Fibroblast of lung (primary cell): ENCODE measurements at places on chromosomes 13 and 19. TPM values are rescaled to one million over a fixed set of nuclear protein-coding genes. Genes with fewer than 3 reads are reported as not detected.

DNA sequence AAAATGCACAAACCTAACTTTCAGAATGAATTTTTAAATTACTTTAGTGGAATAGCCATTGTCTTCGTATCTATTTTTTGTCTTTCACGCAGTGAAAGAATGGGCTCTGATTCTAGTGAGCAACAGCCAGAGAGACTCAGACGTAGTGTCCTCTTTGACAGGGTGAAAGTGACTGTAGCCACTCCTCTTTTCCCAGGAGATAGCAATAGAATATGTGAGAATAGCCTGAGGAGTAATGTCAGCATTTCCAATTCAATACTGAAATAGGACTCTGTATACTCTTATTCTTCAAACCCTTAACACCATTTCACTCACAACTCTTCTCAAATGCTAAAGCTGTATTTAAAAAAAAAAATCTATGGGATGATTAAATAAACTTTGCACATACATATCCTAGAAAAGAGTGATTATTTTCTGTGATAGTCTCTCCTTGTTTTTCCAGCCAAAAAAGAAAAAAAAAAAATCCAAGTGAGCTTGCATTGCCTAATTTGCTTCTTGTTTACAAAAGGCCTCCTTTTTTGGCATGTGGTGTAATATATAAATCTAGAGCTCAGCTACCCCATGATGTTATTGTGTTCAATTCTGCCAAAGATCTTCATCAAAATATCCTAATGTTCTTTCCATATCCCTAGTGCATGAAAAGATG, 626.1 kb upstream of the SLITRK6 start:
- no peak for DNase-seq

The SCEL gene
- total RNA-seq, result not detected in 2 replicates

The PCSK4 gene
- total RNA-seq, result 1.5 and 3.5 TPM in 2 replicates

The PGLYRP1 gene
- not detected in 2 replicates for total RNA-seq

The SLC8A2 gene
- total RNA-seq, result under 0.01 TPM in 1 of 2 replicates, not detected in the other

DNA sequence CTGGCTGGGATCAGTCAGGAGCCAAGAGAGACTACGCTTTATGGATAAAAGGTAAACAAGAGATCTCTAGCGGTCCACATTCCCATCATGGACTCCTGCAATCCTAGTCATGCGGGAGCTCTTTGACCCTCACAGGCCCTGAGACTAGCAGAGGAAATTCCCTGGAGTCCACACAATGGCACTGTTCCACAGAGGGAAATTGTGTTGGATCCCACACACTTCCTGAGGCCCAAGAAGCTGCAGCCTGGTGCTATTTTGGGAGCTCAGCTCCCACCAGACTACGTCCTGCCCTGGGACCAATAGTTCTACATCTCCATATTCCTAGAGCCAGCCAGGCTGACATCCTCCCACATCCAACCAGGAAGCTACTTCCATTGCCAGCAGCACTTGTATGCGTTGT, 2358.4 kb downstream of the PCDH9 start:
- no peak for DNase-seq

- DNase-seq, result peak; percentile 87
These were observed 32.8 kb downstream of the ATP11A start for GRCh38 chr13:112722433-112723263.

The ZNF558 gene
- total RNA-seq, result 38.6 and 48.0 TPM in 2 replicates

The ZNF492 gene
- 0.26 and 0.50 TPM in 2 replicates for total RNA-seq

DNA sequence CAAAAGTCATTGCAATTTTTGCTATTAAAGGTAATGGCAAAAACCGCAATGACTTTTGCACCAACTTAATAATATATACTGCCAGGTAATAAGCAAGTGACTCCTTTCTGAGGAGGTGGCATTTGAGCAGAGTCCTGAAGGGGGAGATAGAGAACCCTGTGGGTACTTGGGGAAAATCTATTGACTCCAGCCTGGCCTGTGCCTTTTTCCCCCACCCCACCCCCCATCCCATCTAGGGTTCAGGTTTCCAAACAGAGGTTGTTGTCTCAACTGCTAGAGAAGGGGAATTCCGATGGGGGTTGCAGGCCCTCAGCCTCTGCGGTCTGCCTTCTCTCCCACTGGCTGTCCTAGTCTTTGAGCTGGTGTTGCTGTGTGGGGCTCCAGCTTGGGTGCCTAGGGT, 11.5 kb downstream of the S1PR2 start:
- peak; percentile 44 for DNase-seq

DNA sequence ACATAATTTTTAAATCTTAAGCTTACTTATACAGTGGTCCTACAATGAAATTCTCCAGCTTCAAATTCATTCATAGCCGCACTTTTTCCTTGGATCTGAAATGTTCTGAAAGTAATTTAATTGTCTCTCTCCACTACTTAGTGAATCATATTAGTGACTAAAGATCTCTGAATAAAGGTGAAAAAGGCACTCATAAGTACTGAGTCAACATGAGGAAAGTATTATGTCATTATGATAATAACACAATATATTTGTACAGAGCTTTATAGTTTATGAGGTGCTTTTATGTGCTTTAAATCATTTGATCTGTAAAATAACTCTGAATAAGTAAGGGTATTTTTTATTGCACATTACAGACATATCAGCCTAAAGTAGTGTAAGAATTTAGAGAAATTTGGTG, 628.2 kb upstream of the SLITRK5 start:
- DNase-seq, result peak; percentile 43

DNA sequence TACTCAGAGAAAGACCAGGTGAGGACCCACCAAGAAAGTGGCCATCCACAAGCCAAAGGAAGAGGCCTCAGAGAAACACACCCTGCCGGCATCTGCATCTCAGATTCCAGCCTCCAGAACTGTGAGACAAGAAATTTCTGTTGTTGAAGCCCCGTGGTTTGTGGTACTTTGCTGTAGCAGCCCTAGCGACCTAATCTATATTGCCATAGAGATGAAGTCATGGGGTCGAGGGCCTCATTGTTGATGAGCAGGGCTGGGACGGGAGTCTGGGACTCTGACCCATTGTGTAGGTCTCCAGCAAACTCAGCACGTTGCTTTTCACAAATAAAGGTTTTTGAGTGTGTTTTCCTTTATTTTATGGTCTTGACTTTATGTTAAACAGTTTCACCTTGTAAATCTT, 174.9 kb downstream of the TNFSF13B start:
- no peak for DNase-seq

GRCh38 chr19:44820648-44821609, 12.0 kb downstream of the BCAM start:
- DNase-seq, result no peak

The SNRPD2 gene
- total RNA-seq, result 361 and 362 TPM in 2 replicates

DNA sequence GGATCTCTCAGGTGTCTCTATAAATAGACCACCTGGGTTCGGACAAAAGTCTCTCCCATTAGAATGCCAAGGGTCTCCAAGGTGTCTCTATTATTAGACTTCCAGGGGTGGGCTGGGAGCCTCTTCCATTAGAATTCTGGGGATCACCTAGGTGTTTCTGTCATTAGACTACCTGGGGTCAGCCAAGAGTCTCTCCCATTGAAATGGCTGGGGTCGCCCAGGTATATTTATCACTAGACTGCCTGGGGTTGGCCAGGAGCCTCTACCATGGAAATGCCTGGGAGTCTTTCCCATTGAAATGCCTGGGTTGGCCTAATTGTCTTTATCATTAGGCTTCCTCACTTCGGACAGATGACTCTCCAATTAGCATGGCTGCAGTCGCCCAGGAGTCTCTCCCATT, 1565.5 kb downstream of the UQCRFS1 start:
- DNase-seq, result no peak

GRCh38 chr19:2044709-2045500, 6.1 kb downstream of the MKNK2 start:
- DNase-seq, result no peak

GRCh38 chr13:81682081-81682630, 1341.2 kb upstream of the SPRY2 start:
- no peak for DNase-seq

DNA sequence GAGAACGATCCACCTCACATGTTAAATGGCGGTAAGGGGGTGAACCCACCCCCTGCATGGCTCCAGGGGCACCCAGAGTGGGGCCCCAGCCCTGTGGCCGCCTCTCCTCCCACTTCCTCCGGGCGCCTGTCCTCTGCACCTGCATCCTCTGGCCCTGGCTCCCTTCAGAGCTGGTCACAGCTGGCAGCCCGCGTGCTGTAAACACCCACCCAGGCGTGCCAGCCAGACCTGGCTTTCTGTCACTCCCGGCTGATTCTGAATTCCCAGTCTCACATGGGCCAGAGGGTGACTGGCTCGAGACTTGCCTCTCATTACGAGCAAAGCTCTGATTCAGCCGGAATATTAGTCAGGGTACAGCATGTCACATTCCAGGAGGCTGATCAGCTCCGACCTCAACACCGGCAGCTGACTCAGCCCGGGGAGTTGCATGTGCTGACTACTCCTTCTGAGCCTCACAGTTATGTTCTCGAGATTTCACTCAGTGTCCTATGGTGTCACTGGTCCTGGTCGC, 75.1 kb downstream of the GNG7 start:
- peak; percentile 99 for DNase-seq

DNA sequence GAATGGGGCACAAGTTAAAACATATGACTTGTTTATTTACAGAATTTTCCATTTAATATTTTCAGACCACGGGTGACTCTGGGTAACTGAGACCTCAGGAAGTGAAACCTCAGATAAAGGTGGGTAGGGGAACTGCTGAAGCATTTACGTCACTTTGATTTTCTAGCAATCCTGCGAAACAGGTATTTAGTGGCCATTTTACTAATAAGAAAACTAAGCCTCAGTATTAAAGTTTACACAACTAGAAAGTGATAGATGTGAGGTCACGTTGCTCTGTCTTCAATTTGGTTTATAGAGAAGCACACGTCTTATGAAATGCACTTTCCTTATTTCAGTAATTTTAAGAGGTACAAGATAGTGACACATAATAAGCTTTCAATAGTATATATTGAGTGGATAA, 402.8 kb downstream of the FGF9 start:
- no peak for DNase-seq

- no peak for DNase-seq
These were observed 573 bp upstream of the ZNF614 start for GRCh38 chr19:52028780-52029123.

The CGB5 gene
- not detected in 2 replicates for total RNA-seq

The CYP4F2 gene
- total RNA-seq, result not detected in 2 replicates

DNA sequence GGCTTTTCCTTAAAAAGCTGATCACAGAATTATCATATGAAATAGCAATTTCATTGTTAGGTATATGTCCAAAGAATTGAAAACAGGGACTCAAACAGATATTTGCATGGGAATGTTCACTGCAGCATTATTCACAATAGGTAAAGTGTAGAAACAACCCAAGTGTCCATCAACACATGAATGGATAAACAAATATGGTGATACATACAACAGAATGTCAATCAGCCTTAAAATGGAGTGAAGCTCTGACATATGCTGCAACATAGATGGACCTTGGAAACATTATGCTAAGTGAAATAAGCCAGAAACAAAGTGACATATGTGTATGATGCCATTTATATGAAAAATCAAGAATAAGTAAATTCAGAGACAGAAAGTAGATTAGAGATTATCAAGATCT, 6.1 kb upstream of the CEACAM1 start:
- no peak for DNase-seq

DNA sequence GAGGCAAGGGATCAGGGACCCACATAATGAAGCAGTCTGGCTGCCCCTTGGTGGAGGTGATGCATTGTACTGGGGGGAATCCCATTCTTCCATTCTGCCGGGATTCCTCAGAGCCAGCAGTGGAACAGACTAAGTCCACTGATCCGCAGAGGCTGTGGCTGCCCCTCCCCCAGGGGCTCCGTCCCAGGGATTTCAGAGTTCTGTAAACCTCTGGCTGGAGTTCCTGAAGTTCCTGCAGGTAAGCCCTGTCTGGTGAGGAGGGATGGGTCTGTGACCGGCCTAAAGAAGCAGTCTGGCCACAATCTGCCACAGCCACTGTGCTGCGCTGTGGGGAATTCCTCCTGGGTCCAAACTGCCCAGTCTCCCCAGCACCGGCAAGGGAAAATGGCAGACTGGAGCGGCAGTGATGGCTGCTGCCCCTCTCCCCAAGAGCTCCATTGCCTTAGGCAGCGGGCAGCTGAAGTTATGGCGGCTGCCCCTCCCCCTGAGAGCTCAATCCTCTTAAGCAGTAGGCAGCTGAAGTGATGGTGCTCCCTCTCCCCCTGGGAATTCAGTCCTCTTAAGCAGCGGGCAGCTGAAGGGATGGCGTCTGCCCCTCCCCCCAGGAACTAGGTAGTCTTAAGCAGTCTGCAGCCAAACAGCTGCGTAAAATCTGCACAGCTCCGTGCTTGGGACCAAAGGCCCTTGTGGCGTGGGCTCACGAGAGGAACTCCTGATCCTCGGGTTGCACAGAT, 155.7 kb downstream of the PCDH17 start:
- no peak for DNase-seq

DNA sequence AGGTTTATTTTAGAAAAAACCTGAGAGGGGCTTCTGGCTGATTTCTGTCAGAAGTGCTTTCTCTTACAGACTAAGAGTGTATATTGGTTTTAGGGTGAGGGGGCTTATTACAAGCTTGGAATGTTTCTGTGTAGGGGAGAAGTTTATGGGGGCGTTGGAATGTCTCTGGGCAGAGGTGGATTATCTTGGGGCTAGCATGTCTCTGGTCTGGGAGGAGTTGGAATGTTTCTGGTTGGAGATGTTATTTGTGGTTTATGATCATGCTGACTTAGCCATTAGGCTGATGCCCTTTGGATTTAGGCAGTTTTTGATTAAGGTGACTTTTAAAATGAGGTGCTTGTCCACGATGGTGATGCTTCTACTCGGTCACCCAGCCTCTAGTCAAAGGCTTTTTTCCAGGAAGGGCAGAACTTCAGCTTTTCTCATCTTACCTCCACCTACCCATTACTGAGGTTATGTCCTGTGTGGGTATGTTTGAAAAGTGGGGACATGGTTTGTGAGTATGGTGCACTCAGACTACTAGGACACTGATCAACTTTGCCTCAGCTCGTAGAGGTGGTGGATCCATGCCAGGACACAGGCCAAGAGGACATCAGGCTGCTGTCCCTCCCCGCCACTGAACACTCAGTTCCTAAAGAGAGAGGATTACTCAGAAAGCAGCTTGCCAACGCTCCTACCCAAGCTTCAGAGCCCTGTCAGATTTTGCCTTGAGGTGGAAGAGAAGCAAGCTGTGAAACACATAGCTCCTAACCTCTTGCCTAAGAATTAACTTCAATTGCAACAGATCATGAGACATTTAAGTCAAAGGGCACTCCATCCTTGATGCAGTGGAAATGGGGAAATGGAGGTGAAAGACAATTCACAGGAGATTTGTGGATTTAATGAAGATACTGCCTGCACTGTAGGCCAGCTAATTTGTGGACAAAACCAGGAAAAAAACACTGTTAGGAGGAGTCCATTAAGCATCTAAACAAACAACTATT, 63.6 kb downstream of the ZNF44 start:
- no peak for DNase-seq

GRCh38 chr13:100089465-100090032, 656 bp downstream of the PCCA start:
- DNase-seq, result peak; percentile 16

The C13orf46 gene
- 0.26 and 0.50 TPM in 2 replicates for total RNA-seq
